Mesenchymal stem cell (in vitro differentiated cells and primary cell): ENCODE measurements at places on chromosomes 16 and 17.

GRCh38 chr17:57276621-57277020 is 20.3 kb downstream of the MSI2 start:
- no peak overlapping the region for H3K27ac ChIP-seq
- H3K36me3 ChIP-seq = no peaks in the 10 kb centered on the region
- H3K4me3 ChIP-seq = no peak overlapping the region
- no peaks in the 10 kb centered on the region for H3K27me3 ChIP-seq
- DNase-seq = no peak
- peaks cover 1% of the 10 kb centered on the region for H3K4me1 ChIP-seq

- H3K27ac ChIP-seq = no peak overlapping the region
- H3K36me3 ChIP-seq = no peaks in the 10 kb centered on the region
- no peak overlapping the region for H3K4me3 ChIP-seq
- DNase-seq = no peak
- H3K27me3 ChIP-seq = peaks cover 30% of the 10 kb centered on the region
- no peaks in the 10 kb centered on the region for H3K4me1 ChIP-seq
Observed at GRCh38 chr17:13273806-13274205, 256.0 kb upstream of the ELAC2 start.

- DNase-seq = peak; percentile 37
- peak overlapping the region; percentile 97 for H3K27ac ChIP-seq
- H3K27me3 ChIP-seq = no peaks in the 10 kb centered on the region
Observed at GRCh38 chr17:50027881-50028735, 27.8 kb upstream of the ITGA3 start.

GRCh38 chr16:11684231-11685025 is 16.2 kb downstream of the SNN start:
- no peak overlapping the region for H3K4me3 ChIP-seq
- peaks cover 77% of the 10 kb centered on the region for H3K36me3 ChIP-seq
- H3K27me3 ChIP-seq = no peaks in the 10 kb centered on the region
- DNase-seq = no peak

- H3K4me1 ChIP-seq = no peaks in the 10 kb centered on the region
- H3K27ac ChIP-seq = no peak overlapping the region
- H3K36me3 ChIP-seq = no peaks in the 10 kb centered on the region
- DNase-seq = no peak
- no peak overlapping the region for H3K4me3 ChIP-seq
Observed at GRCh38 chr17:61783556-61784304, 79.6 kb downstream of the BRIP1 start.
